ENCODE measurements at places on chromosomes 7 and 10.

GRCh38 chr10:17918187-17918903, 33.4 kb upstream of the SLC39A12 start:
- DNase-seq: no peak

DNA sequence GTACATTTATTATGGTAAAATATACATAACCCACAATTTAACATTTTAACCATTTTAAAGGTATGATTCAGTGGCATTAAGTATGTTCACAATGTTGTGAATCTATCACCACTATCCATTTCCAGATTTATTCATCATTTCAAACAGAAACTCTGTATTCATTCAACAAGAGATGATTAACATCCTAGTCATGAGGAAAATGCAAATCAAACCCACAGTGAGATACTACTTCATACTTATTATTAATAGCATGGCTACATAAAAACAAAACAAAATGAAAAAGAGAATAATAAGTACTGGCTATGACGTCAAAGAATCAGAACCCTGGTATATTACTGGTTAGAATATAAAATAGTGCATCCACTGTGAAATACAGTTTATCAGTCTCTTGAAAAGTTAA, 386.6 kb upstream of the POM121L12 start:
- no peak for DNase-seq

DNA sequence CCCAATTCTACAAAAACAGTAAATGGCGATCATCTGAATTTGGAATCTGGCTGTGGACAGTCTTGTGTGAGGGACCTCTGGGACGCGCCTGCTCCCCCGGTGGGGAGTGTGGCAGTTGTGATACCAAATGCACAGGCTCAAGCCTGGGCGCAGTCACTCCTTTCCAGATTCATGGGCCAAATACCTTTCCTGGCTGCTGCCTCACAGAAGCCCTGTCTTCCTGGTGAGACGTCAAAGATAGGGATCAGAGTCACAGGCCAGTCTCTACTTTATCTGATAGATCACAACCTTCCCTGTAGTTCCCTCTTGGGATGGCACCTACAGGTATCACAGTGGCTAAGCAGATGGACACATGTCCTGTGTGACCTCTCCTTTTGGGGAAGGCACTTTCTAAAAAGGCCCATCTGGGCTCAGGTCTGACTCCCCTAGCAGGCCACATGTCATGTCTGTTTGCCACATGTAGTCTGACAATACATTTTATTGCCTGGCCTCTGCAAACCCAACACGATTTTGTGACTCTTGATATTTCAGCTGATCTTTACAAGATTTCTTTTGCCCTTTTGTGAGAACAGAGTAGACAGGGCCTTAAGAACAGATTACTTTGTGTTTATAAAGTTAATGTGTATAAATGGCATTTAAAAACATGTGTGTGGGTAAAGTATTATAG, 150.1 kb downstream of the SNX10 start:
- DNase-seq: no peak

DNA sequence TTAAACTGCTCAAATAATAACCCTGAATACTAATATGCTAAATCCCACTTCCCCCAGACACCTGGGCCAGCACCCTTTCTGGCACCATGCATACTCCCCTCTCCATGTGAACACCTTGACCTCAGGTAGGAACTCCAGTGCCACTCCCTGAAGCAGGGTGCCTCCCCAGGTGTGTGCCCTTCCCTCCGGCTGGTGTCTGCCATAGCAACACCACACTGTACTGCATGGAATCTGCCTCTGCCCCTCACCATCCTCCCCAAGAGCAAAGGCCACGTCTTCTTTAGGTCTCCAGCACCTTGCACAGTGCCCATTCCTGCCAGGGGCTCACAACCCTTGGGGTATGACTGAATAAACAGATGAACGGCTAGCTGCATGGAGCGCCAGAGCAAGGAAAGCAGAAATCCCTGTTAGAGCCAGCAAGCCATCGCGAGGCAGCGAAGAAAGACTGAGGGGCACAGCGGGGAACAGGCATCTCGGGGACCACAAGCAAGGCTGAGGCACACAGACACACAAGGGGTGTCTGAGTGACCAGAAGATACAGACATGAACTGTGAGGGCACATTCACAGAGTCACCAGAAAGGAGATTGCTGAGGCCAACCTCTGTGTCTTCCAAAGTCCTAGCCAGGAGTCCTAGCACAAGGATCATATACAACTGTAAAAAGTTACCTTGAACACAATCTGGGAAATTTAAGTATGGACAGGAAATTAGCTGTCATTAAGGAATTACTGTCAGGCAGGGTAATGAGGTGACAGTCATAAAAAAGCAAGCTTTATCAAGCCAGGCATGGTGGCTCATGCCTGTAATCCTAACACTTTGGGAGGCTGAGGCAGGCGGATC, 25.7 kb downstream of the COBL start:
- no peak for DNase-seq

- no peak for DNase-seq
These were observed 290.7 kb downstream of the TCF7L2 start for GRCh38 chr10:113240736-113241135.

DNA sequence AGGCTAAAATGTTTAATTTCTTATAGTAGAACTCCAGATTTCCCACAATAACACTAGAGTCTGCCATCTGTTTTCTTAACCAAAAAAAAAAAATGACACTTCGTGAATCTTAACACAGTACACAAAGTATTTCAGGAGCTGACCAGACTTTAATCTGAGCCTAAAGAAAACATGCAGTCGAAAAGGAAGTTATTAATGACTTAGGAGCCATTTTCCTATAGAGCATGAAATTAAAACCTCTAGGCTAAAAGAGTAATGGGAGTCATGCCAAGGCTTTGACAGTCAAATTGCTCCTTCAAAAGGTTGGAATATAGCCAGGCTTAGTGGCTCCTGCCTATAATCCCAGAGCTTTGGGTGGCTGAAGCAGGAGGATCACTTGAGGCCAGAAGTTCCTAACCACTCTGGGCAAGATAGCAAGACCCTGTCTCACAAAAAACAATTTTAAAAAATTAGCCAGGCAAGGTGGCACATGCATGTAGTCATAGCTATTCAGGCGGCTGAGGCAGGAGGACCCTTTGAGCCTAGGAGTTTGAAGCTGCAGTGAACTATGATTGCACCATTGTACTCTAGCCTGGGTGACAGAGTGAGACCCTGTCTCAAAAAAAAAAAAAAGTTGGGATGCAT, 13.6 kb downstream of the MICU1 start:
- no peak for DNase-seq

DNA sequence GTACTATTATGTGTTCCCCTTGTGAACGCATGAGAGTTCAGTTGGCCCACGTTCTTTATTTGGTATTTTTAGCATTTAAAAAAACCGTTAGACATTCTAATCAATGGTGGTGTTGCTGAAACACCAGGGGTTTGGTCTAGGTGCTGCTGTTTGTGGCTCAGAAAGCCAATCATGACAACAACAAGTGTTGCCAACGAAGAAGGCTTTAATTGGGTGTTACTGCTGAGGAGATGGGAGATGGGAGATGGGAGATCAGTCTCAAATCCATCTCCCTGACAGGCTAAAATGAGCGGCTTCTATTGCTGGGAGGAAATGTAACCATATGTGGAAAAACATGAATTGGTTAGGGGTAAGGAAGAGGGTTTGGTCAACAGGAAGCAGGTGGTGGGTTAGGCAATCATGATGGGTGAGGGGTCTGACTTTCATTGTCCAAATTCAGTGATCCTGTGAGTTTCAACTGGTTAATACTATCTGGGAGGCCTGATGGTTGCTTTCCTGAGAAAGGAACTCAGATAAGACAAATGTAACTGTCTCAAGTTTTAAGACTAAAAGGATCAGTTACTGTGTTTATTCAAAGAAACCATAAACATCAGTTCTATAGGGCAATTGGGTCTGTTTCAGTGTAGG, 4.6 kb upstream of the ZNF425 start:
- no peak for DNase-seq

DNA sequence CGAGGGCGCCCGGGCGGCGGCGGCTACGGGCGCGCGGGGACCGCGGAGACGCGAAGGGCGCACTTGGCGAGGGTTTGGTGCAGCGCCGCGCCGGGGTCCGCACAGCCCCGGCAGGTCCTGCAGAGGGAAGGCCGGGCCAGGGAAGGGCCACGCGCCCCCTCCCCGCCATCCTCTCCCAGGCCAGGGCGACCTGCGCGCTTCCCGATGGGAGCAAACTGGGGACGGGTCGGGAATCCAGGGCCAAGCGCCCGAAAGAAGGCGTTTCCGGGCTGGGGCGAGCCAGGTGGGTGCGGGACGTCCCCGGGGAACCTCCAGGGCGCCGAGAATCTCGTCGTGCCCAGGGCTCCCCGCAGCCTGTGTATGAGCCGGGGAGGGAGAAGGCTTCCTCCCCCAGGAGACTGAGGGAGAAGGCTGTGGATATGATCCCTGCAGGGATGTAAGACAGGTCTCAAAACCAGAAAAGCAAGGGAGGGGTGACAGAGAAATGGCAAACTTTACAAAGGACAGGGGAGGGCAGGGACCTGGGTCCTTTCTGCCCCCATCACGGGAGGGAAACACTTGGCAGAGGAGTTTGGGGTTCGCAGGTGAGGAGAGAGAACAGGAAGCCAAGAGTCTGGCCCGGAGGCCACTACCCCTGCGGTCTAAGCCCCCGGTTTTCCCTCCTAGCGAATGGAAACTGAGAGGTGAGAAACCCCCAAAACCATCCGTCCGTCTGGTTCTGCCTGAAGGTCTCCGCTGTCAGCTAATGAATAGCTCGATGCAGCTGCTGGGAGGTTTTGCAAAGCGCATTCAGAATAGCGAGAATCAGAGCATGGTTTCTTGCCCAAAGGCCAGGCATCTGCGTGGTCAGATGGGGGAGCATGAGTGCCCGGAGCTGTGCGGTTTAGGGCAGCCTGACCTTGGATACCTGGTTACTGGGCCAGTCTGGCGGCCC, 674 bp downstream of the AMZ1 start:
- DNase-seq: no peak

GRCh38 chr10:5334196-5334880, 30.4 kb upstream of the UCN3 start:
- DNase-seq: no peak

GRCh38 chr10:76558996-76559891, 1078.4 kb downstream of the KCNMA1 start:
- DNase-seq: no peak

- peak; percentile 31 for DNase-seq
These were observed 15.5 kb downstream of the HSPB1 start for GRCh38 chr7:76317782-76318487.

DNA sequence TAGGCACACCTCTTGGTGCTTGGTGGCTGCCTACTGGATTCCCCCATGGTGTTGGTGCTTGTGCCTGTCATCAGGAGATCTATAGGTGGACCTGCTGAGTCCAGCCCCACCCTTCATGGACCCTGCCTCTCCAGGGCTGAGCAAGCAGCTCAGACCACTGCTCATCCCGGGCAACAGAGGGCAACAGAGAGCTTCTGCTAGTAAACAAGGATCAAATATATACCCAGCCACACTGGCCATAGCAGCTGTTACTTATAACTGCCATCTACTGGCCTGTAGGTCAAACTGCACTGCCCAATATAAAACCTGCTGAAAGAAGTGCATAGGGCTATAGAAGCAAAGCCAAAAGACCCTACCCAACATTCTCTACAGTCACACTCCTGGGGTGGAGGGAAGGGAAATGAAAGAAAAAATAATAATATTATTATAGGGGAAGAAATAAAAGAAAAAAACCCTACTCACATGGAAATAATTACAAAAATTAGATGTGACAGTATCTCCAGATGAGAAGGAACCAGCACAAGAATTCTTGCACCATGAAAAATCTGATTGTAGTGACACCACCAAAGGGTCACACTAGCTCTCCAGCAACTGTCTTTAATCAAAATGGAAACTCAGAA, 54.9 kb upstream of the ZNF800 start:
- no peak for DNase-seq

All from cortex of kidney (tissue), 1 donor.